ENCODE measurements at places on chromosomes 5 and 9.

GRCh38 chr9:109910671-109911518 lies 130.9 kb downstream of the PALM2AKAP2 start:
- no peak for DNase-seq

GRCh38 chr9:4581861-4582565 lies 80.1 kb upstream of the PLPP6 start:
- DNase-seq, result no peak

DNA sequence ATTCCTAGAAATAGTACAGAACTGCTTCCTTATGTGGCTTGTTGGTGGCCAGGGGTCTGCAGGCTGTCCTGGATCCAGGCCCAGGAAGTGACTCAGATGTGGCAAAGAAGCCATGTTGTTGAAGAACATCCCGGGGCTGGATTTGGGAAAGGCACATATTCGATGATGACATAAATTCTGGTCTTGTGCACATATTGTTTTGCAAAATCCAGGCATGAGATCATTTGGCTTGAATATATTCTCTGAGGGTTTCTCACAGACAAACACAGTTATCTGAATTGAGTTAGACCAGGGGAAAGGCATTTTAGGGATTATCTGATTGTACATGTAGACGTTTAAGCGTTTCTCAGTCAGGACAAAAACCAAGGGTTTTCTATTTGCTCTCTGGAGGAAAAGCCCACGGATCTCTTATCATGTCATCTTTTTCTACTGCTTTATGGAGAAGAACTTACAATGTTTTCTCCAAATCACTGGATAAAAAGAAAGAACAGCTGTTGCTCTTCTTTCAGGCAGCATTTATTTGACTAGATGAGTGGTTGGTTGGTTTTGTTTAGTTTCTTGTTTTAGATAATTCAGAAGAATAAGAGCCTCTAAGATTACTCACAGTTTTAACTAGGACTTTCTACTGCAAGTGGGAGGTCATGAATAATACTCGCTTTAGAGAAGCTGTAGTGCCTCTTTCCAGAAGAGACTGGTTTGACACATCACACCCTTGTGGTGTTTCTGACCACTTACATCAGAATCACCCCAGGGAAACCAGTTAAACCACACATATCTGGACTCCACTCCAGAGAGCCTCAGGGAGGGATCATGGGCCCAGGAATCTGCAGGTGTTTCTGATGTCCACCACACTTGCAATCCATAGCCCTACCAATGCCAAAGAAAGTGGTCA lies 29.5 kb upstream of the LHFPL2 start:
- DNase-seq, result no peak

DNA sequence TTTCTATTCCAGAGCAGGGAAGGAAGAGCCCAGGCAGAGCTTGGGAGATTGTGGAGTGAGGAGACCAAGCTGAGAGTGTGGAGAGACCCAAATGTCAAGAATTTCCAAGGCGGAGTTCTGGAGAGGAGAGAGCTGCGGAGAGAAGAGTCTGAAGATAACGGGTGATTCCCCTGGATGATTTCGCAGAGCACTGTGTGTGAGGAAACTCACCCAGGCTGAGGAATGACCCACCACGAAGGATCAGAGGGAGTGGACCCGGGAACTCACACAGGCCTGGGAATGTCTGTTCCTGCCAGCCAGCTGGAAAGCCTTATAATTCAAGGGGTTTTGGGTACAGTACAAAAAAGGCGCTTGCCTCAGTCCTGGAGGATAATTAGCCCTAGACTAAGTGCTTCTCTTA lies 94.2 kb downstream of the WNK2 start:
- no peak for DNase-seq

GRCh38 chr5:41878173-41878572 lies 7.9 kb upstream of the OXCT1 start:
- no peak for DNase-seq

All from activated T-cell treated with anti-CD3 and anti-CD28 coated beads for 48 hours (primary cell).